ENCODE measurements at places on chromosomes 12 and 14. TPM values are rescaled to one million over a fixed set of nuclear protein-coding genes. Genes with fewer than 3 reads are reported as not detected.

Gene ADGRD1
- 0.72 TPM for total RNA-seq

Gene RD3L
- total RNA-seq: not detected

Gene ART4
- not detected for total RNA-seq

Gene C1QL4
- 0.36 TPM for total RNA-seq

Measured in osteoblast (primary cell).